Astrocyte of the cerebellum (primary cell): ENCODE measurements at places on chromosomes 16 and 17.
A peak's percentile ranks its signal among the peaks of the same experiment; 100 is the strongest.

GRCh38 chr17:13793951-13794350, 192.2 kb upstream of the HS3ST3A1 start:
- no peak for DNase-seq

GRCh38 chr17:41814195-41814594, 1.4 kb downstream of the FKBP10 start:
- no peak for DNase-seq

- DNase-seq: peak; percentile 65
These were observed 93.1 kb downstream of the RTN4RL1 start for GRCh38 chr17:1931844-1932579.

DNA sequence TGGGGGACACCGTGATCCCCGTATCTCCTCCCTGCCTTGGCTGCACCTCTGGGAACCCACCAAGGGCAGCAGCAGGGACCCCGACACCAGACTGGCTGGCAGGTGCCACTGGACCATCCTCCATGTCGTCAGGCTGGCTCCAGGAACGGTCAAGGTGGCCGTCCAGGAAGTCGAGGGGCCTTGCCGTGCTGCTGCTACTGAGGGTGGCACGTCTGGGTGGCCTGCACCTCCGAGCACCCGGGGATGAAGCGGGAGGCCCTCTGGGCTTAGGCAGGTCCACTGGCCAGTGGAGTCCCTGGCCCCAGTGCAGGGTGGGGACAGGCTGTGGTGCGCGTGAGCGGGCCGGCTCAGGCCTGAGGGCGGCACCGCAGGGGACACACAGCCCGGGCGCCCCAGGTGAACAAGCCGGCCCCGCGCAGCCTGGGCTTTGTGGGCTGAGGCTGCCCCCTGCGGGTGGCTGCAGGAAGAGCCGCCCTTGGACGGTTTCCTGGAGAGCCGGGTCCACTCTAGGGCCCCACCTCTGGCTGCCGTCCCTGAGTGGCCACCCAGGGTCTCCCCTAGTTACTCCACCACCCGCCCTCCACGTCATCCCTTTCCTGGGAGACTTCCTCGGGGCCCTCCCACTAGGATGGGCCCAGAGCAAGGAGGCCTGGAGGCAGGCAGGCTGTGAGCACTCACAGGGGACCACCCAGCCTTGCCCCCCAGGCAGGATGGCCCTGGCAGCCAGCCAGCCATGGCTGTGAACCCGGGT, 42.8 kb upstream of the ZC3H18 start:
- DNase-seq: peak; percentile 5

- no peak for DNase-seq
These were observed 419.8 kb downstream of the SLC39A11 start for GRCh38 chr17:72672729-72673128.
